ENCODE measurements at places on chromosomes 12 and 14.

DNA sequence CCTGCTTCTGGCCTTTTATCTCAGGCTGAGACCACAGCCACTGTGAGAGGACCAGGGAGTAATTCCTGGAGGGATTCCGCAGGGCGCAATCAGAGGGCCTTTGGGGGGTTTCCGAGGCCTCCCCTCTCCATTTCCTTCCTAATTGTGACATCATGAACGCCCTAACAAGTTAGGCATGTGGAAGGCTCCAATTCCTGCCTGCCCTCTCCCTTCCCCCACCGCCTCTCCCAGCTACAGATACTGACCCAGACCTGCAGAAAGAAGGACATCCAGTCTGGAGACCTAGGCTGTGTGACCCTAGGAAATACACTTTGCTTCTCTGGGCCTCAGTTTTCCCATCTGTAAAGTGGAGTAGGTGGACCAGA lies 637.9 kb downstream of the MED13L start:
- no peak for DNase-seq

GRCh38 chr14:74578479-74578878 lies 33.6 kb downstream of the LTBP2 start:
- no peak for DNase-seq

DNA sequence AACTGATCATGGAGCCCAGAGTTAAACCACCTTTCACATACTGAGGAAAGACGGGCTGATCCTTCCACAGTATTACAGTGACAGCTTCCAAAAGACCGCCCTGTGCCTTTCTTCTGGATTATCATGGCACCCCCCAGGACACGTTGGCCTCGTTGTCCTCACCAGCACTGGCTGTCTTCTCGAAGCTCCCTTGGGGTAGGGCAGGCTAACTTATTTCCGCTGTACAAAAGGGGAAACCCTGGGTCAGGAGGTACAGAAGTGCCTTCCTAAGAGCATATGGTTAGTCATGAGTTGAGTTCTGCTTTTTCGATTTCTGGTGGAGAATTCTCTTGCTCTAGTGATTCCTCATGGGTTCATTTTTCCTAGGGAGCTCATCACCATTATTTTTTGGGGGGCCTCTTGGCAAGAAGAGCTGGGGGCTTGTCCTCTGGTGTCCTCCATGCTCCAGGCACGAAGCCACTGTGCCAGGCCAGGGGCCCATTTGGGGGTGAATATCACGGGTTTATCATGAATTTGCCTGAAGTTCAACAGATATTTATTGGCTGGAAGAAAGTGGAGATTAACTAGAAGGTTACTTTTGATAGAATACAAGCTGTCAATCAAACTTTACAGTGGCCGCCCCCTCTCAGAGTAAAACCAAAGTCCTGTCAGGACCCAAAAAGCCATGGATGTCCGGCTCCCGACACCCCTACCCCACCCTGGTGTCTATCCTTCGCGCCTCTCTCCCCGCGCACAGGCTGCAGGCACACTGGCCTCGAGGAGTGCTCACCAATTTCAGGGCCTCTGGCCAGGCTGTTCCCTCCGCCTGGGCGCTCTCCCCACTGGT lies 8.8 kb upstream of the TRAF3 start:
- DNase-seq = no peak

DNA sequence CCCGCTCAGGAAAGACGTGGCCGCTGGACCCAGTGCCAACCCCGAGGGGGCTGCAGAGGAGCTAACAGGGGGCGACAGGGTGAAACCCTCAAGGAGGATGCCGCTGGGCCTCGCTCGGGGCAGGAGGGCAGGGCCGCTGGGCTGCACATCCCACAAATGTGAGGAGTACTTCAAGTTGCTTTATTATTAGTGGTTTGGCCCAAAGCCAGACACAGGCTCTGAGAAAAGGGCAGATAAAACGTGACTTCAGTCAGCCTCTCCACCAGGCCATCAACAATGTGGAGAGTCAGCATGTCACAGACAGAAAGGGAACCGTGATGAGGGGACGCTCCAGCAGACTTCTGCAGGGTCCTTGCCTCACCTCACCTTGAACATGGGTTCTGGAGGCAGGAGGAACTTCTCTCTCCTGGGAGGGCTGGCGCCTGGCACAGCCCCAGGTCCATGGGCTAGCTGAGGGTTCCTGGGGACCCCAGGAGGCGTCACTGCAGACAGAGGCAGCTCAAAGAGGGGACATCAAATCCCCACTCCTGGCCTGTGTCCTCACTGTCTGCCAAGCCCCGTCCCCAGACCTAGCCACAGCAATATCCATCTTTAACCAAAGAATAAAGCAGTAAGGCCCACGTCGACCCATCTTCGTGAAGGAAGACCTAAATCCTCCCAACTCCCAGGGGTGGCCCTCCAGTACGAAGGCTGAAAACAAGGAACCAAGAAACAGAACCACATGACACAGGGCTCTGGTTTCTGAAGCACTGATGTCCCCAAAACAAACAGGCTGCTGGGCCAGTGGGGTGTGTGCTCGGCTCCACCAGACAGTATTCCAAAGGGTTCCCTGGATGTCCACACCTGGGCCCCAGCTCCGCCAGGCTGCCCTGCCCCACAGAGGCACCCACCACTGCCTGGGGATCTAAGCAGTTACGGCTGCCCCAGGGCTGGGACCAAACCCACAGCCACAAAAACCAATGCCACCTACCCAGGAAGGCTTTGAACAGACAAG lies 35.1 kb downstream of the CCDC85C start:
- DNase-seq = no peak

DNA sequence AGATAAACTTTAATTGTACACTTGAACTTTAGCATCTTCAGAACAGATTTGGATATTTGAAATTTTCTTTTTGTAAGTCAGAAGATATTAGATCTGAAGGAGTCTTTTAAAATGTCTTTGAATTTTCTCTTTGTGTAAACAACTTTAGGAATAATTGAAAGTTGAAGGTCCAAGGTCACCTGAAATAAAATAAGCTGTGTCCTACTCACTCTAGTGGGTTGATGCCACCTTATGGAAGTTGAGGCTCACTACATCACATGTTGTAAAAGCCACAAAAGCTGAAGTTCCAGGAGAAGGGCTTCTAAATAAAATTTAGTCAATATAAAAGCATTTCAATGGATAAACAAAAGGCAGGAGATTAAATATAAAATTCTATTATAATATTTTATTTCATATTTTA lies 122.0 kb upstream of the ATXN7L3B start:
- no peak for DNase-seq

- DNase-seq = no peak
These were observed 15.5 kb downstream of the EID3 start for GRCh38 chr12:104319028-104319427.

DNA sequence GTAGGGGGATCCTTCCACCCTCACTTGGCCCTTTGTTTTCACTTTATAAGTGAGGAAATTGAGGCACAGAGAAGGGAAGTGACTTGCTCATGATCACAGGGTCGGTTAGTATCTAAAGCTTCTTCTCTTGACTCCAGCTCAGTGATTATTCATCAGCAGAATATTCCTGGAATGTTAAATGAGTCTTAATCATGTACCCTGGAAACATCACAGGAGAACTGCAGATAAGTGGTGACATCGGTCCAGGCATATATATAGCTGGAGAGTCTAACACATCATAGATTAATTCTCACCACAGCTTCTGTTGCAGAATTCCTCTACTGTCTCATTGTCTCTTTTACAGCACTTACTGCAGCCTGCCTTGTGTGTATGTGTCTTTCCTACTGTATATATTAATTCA lies 69.9 kb downstream of the PAH start:
- DNase-seq = no peak

DNA sequence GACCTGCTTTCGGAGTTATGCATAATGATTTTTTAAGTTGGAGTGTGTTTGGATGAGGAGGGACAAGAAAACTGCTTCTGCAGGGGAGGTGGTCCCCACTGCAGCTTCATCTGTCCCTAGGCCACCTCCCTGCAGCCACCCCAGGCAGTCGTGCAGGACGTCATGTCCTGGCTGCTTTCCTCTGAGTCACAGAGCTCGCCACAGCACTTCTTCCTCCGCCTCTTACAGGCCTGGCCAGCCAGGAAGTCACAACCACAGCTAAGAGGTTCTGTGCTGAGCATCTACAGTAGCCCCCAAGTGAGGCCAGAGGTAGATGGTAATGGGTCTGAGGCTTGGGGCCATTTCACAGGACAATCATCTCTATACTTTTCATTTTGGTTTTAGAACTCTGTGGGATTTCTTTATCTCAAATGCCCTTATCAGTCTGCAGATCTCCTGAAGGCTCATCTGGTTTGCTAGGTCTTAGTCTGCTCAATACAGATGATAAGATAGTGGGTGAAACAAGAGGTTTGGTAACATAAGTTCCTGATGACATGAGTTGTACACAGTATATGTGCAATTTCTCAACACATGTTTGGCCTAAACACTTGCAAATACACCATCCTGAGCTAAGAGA lies 106.4 kb downstream of the ARF6 start:
- peak; percentile 58 for DNase-seq

GRCh38 chr14:23725980-23726710 lies 90.0 kb downstream of the DHRS2 start:
- no peak for DNase-seq

DNA sequence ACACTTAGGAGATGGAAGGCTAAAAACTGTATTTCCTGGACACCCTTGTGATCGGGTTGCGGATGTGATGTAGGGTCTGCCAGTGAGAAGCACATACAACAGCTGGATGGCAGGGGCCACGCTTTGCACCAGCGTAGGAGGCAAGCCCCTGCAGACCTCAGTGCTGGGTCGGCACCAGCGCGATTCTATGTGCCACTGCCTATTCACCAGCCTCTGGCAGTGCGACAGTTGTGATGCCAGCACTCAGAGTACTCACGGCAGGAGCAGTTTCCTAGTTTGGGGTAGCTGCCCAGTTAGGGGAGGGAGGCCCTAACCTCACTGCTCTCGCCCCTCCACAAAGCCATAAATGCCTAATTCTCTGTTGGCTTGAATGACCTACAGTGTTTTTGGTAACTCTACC lies 31.6 kb downstream of the SPTLC2 start:
- no peak for DNase-seq

DNA sequence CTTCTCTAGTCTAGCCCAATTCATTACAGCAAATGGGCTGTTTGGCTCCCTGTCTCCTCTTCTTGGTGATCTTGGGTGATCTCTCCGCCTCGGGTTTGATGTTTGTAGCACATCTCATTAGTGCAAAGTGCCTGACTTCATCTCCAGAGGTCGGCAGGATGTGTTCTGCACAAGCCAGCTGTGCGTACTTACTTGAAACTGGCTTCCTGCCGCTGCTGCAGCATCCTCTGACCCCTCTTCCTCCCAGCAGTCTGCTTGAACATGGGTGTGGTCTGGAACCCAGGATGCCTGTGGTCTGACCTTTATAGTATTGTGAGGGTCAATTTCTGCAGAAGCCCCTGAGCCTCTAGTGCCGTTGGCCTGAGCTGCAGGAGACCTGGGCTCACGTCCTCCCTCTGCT lies 99.2 kb downstream of the BEGAIN start:
- no peak for DNase-seq

DNA sequence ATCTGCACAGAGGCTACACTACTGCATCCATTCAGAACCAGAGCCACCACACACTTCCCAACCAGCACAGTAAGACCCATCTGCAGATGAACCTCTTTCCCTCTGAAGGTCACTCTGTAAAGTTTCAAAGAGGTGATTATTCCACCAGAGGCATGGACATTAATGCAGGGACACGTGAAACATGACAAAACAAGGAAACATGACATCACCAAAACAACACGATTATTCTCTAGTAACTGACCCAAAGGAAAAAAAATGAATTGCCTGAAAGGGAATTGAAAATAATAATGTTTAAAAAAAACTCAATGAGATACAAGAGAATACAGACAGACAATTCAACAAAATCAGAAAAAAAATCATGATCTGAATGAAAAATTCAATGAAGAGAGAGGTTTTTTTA lies 139.1 kb downstream of the RERGL start:
- DNase-seq = no peak

GRCh38 chr12:95205685-95206084 lies 11.6 kb downstream of the FGD6 start:
- DNase-seq = no peak

DNA sequence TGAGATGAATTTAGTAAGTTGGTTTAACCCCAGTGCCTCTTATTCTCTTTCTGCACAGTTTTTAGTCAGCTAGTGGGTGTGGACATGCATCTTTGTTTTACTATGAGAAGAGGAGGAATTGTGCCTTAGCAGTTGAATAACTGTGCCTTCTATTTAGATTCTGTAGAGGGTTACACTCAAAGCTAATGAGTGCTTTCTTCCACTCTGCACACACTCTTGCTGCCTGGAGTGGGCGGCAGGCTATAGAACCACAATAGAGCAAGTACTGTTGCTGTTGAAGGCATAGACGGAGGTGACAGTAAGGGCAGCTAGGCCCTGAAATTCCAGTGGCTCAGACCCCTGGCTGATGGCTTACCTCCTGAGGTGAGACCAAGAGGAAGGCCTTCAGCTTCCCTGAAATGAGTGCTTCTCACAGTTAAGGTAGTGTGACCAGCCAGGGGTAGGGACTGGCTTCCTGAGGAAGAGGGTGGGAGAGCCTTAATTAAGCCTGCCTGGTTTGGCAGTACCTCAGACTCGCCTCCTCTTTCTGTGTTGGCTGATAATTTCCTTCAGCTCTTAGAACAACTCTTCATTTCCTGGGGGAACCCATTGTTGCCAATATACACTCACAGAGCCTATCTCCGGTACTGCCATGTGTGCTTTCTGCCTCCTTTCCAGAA lies 24.7 kb downstream of the SUSD6 start:
- no peak for DNase-seq

- no peak for DNase-seq
These were observed 14.5 kb upstream of the TFCP2 start for GRCh38 chr12:51187370-51187987.

DNA sequence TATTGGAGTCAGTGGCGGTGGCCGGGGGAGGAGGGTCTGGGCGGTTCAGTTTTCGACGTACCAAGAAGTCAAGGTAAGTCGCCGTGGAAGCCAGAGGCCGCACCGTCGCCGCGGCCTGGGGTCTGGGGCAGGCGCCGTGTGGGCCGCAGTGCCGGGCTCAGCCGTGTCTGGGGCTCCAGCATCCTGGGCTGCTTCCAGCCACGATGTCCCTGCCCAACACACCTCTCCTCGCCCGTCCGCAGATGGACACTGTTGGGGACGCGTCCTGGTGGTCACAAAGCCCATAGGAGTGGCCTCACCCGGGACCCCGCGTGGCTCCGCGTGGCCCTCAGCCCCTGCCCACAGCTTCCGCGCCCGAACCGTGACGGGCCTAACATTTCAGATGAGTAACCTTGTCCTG lies 59.1 kb downstream of the FBRSL1 start:
- DNase-seq = no peak

GRCh38 chr14:95444132-95445129 lies 72.0 kb downstream of the SYNE3 start:
- DNase-seq = no peak

DNA sequence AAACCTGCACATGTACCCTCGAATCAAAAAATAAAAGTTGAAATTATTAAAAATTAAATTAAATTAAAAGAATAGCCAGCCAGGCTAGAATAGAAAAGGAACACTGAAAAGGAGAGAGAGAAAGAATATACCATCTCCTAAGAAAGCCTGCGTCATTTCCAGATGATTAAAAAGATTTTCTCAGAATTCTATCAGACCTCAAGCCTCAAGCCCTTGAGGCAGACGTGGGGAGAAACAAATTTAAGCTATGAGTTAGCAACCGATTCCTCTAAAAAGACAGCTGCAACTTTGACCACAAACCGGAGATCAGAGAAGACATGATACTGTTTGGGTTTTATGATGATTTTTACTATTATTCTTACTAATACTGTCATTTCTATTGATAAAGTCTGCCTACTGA lies 138.3 kb downstream of the KSR2 start:
- no peak for DNase-seq
